HS-5 (cell line): ENCODE measurements at places on chromosomes 7 and 10.

DNA sequence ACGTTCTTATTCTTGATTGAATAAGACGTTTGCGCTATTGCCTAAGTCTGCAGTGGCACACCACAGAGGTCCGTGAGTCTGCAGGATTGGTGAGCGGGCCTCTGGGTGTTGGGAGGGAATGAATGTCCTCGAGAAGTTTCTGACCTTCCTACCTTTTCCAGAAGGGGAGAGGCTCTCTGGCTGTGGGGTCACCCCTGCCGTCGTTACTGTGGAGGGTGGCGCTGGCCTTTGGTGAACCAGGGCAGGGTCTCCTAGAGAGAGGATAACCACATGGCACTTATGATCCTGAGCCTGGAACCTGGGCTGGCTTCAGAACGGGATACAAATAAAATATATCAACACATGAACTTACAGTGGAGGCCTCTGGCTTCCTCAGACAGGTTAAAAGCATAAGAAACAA is 13.8 kb downstream of the IL15RA start:
- DNase-seq: no peak

GRCh38 chr10:77421591-77421990 is 216.0 kb downstream of the KCNMA1 start:
- DNase-seq: no peak

- no peak for DNase-seq
These were observed 2.9 kb upstream of the MLLT10 start for GRCh38 chr10:21531164-21531563.

DNA sequence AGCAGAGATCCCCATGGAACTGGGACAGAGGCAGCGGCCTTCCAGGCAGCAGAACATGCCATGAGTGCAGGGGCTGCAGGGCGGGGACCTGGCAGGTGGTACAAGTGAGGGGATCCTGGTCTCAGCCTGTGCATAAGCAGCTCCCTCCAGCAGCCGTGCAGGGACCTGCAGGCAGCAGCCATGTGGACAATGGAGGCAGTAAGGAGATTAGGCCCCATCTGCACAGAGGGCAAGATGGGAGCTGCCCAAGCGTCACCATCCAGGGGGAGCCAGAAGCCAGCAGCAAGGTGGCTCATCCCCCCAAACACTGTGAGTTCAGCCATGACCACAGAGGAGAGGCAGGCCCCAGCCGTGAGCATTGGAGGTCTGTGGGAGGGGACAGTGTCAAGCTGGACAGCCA is 3.1 kb downstream of the DDC start:
- DNase-seq: no peak
